BJ (cell line): ENCODE measurements at places on chromosomes 6 and 20. TPM values are rescaled to one million over a fixed set of nuclear protein-coding genes. Genes with fewer than 3 reads are reported as not detected.
A peak's percentile ranks its signal among the peaks of the same experiment; 100 is the strongest.

GRCh38 chr20:43925801-43926200 lies 11.1 kb downstream of the TOX2 start:
- no peak for DNase-seq

GRCh38 chr6:108581237-108581931 lies 20.7 kb downstream of the FOXO3 start:
- no peak for DNase-seq

The MOG gene
- not detected in 2 replicates for polyA plus RNA-seq

DNA sequence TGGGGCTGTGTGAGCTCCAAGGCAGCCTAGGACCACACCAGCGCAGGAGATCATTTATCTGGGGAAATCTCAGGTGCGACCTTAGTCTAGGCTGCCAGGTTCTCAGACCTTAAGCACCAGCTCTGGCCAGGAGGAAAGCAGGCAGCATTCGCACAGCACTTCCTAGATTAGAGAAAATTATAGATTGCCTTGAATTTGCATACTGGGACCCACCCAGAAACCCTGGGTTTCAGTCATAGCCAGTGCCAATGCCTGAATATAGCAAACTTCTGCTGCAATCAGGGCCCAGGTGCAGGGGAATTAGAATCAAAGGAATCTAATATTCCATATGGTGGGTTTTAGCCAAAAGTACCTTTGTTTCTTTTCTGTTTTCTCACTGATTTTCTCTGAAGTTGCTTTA lies 204.3 kb upstream of the CST7 start:
- DNase-seq: no peak

DNA sequence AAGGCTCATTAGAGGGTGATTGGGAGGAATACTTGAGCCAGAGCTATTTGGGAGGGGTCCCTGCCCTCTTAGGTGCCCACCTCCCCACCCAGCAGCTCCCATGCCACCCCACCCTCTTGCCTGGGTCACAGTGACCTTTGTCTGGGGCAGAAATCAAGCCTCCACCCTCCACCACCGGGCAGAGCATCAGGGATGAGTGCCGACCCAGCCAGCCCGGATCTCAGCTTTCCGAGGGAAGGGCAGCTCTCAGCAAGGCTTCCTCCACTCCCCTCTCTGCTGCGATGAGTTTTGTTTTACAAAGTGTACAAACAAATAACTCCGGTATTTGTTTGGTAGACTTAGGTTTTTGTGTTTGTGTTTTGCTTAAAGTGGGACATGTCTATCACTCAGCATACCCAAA lies 136.7 kb upstream of the CST7 start:
- no peak for DNase-seq

The VAPB gene
- polyA plus RNA-seq: 21.1 and 28.0 TPM in 2 replicates

GRCh38 chr6:110409794-110410193 lies 5.6 kb downstream of the DDO start:
- DNase-seq: no peak

DNA sequence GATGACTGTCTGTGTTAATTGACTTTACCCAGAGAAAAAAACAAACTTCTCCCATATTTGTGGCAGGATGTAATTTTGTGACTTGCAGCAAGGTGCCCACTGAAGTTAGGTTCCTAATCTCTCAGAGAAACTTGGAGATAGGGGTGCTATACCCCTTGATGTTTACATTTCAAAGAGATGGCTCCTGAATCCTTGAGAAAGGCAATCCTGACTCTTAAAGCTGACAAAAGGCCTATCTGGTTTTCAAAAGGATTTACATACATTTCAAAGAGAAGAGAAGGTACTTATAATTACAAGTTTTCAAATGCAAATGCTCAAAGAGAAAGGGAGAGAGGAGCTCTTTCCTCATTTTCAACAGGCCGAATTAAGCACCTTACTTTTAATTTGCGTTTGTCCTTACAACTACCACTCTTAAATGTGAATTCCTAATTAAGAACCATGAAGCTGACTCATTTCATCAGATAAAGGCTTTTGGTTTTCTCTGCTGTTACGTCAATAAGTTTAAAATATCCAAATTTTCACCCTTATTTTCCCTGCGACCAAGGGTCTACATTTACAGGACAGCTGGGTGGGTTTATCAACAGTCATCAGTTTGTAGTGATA lies 711.8 kb upstream of the MAP3K7 start:
- DNase-seq: no peak

The CYP24A1 gene
- 0.07 and 0.10 TPM in 2 replicates for polyA plus RNA-seq

GRCh38 chr6:111997078-111997852 lies 56.6 kb upstream of the CCN6 start:
- no peak for DNase-seq

DNA sequence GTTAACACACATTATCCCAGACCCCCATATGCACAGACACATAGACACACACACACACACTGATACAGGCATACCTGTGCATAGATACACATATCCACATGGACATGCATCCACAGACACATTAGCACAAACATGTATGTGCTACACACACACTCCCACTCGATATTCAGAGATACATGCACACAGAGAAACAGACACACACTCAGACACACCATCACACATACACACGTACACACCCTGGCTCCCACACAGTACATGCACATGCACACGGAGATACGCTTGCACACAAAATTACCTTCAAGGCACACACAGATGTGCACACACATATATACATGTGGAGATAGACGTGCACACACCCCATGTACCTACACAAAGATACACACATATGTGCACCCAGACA lies 19.7 kb downstream of the RBM38 start:
- DNase-seq: no peak

The CRYBG1 gene
- 0.75 and 1.4 TPM in 2 replicates for polyA plus RNA-seq

GRCh38 chr20:35111141-35111888 lies 18.7 kb upstream of the TRPC4AP start:
- DNase-seq: peak; percentile 55

DNA sequence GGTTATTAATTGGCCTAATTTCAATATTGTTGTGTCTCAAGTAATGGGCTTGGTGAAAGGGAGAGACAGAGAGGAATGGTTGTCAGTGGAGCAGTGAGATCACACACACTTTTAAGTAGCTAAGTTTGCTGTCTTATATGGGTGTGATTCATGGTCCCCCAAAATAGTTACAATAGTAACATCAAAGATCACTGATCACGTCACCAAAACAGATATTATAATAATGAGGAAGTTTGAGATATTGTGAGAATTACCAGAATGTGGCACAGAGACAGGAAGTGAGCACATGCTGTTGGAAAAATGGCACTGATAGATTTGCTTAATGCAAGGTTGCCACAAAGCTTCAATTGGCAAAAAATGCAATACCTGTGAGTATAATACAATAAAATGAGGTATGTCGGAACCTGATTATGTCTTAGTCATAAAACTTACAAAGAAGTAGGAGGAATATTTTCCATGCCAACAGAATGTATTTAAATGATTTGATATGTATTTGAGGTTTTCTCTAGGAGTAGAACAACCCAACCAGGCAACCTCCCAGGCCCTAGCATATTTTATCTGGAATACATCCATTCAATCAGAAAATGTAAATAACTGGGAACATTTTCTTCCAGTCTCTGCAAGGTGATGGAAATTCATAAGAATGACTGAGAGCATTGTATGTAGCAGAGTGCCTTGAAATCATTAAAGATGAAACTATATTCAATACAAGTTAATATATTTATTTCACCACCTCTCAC lies 167.8 kb downstream of the CARMIL1 start:
- DNase-seq: no peak

DNA sequence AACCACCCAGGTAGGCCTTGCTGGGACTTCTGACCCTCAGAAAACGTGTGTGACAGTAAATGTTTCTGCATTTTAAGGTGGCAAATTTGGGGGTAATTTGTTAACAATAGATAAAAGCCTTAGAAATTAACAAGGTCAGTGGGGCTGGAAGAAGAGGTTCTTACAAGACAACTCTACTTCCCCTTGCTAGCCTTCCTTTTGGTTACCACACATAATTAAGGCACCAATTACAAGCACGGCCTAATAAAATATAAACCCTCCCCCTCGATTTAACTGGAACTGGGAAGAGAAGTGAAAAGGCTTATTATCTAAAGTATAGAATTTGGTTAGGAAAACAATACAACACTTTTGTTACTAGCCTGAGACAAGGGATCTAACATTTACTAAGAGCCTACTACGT lies 38.8 kb downstream of the ELOVL5 start:
- no peak for DNase-seq

The OR2H2 gene
- polyA plus RNA-seq: not detected in 2 replicates

The MAPK14 gene
- polyA plus RNA-seq: 33.9 and 53.0 TPM in 2 replicates

The OLIG3 gene
- polyA plus RNA-seq: not detected in 2 replicates

DNA sequence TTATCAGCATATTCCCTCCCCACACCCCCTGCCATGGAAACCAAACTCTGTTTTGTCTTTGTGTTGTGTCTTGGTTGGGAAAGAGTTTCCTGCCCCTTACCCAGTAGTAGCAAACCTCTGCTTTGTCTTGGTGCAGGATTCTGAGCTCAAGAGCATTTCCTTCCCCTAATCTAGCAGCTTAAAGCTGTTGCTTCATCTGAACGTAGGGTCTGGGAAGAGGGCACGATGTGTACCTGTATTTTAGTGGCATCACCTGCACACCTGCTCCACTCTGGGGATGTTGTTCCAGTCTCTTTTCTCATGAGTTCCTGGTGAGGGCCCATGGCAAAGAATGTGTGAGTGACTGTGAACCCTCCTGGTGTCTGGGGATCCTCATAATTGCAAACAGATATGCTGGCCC lies 164.7 kb downstream of the SCP2D1 start:
- DNase-seq: no peak

- DNase-seq: no peak
Measured at GRCh38 chr6:8041913-8042583, 22.1 kb downstream of the BLOC1S5 start.

The MAP7 gene
- 0.29 and 0.45 TPM in 2 replicates for polyA plus RNA-seq

- no peak for DNase-seq
Measured at GRCh38 chr6:7939864-7940228, 29.3 kb upstream of the TXNDC5 start.

The WFDC12 gene
- not detected in 2 replicates for polyA plus RNA-seq

DNA sequence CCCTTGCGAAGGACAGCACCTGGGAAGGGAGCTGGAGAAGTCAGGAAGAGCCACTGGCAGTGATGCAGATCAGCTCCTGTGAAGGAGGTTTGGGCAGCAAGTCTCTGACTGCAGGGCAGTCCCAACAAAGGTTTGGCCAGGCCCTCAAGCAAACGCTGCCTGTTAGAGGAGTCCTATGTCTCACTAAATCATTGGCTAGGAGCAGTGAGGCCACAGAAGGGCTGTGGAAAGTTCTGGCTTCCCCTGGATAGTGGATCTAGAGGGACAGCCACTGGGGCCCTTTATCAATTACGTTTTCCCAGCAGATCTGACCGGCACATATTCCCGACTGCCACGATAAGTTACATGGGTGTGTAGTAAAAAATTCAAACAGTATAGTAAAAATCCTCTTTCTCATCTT lies 2.5 kb downstream of the TTPAL start:
- no peak for DNase-seq

- DNase-seq: no peak
Measured at GRCh38 chr6:37602346-37602745, 95.3 kb downstream of the MDGA1 start.

DNA sequence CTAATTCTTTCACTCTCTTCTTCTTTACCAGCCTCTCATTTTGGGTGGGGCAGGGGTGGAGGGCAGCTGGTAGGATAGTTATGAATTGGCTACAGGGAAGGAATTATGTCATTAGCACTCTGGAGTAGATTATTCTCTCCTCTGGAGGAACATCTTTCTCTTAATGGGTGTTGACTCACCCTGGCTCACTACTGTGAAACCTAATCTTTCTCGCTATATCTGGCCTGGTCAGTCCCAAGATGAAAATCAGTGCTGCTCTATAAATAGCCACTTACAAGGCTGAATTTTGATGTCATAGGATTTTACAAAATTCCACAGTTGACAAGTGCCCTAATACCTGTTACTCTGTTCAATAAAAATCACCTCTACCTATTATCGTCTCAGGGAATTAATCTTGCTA lies 151.3 kb downstream of the COL9A1 start:
- DNase-seq: no peak

The OPRL1 gene
- 0.66 and 0.97 TPM in 2 replicates for polyA plus RNA-seq

The LINC00237 gene
- polyA plus RNA-seq: not detected in 2 replicates

GRCh38 chr20:53539516-53539915 lies 54.1 kb downstream of the ZNF217 start:
- DNase-seq: no peak

- peak; percentile 83 for DNase-seq
Measured at GRCh38 chr6:109094416-109095035, at the start of gene SESN1. SESN1 (minus strand) TSS chr6:109094846; CDS start chr6:109094073, 773 bp downstream.

The YIPF3 gene
- polyA plus RNA-seq: 291 and 355 TPM in 2 replicates

- no peak for DNase-seq
Measured at GRCh38 chr6:149228311-149228955, 89.1 kb upstream of the TAB2 start.

DNA sequence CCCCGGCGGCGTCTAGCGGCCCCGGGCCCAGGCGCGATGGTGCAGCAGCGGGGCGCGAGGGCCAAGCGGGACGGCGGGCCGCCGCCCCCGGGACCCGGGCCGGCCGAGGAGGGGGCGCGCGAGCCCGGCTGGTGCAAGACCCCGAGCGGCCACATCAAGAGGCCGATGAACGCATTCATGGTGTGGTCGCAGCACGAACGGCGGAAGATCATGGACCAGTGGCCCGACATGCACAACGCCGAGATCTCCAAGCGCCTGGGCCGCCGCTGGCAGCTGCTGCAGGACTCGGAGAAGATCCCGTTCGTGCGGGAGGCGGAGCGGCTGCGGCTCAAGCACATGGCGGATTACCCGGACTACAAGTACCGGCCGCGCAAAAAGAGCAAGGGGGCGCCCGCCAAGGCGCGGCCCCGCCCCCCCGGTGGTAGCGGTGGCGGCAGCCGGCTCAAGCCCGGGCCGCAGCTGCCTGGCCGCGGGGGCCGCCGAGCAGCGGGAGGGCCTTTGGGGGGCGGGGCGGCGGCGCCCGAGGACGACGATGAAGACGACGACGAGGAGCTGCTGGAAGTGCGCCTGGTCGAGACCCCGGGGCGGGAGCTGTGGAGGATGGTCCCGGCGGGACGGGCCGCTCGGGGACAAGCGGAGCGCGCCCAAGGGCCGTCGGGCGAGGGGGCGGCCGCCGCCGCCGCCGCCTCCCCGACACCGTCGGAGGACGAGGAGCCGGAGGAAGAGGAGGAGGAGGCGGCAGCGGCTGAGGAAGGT lies 715 bp downstream of the SOX12 start:
- DNase-seq: no peak

The FRK gene
- polyA plus RNA-seq: 0.02 and 0.04 TPM in 2 replicates

DNA sequence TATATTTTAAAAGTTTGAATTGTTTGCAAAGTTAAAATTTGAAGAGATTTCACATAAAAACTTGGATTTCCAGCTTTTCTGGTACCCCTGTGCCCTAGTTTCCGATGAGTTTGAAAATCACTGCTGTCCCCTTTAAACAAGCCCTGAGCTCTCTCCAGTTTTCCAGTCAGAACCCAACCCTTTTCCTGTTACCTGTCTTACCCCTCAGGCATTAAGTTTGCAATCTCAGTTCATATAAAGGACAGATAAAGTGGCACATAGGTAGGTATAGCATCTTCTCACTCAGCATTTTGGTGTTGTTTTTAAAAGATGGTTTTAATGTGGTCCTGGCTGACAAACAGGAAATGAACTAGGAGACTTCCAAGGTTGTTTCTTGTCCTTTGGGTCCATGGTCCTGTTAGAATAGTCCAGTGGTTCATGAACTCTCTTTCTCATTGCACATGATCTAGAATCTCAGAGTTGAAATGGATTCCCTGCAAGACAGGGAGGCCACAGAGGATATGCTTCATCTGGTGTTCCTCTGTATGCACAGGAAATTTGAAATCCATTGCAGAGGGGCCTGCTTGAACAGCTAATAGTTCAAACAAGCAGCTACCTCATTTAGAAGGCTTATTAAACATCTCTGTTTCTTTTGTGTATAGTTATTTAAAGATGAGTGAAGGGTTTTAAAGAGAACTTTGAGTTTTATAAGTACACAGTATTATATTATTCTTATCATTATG lies 82.7 kb downstream of the JAG1 start:
- no peak for DNase-seq
